ENCODE measurements at places on chromosomes 6 and 20.

DNA sequence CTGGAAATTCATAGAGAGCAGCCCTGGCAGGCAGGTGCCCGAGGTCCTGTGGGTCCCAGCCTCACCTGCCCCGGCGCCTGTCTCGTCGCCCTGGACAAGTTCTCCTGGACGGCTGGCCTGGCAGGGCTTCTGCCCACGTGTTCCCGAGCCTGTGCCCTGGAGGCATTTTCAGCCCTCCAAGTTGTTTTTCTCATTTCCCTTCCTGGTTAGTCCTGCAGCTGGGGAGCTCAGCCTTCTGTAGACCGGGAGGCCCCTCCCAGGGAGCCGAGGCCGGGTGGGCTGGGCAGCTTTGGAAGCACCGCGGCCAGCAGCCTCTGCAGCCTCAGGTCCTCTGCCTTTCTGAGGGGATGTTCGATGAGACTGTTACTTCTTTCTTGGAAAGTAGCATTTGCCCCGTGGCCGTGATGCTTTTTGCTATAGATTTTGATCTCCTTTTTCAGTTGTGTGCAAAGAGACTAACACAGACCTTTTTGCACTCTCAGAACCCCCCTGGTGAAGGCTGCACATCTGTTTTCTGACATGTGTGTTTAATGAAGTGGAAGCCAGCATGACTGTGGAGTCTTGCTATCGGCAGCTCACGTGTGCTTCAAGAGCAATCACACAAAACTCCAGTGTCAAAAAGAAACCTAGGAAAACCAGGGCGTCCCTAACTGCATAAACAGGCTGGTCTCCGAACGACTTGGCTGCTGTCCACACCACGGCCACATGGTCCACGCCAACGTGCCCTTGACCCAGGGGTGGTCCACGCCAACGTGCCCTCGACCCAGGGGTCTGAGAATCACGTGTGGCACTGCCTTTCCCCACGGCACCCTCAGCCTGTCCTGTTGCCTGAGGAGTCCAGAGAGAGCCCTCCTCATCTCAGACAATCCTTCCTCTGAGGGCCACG, 207.5 kb downstream of the SMOC2 start:
- DNase-seq: no peak

GRCh38 chr6:101516578-101516977, 123.1 kb downstream of the GRIK2 start:
- no peak for DNase-seq

DNA sequence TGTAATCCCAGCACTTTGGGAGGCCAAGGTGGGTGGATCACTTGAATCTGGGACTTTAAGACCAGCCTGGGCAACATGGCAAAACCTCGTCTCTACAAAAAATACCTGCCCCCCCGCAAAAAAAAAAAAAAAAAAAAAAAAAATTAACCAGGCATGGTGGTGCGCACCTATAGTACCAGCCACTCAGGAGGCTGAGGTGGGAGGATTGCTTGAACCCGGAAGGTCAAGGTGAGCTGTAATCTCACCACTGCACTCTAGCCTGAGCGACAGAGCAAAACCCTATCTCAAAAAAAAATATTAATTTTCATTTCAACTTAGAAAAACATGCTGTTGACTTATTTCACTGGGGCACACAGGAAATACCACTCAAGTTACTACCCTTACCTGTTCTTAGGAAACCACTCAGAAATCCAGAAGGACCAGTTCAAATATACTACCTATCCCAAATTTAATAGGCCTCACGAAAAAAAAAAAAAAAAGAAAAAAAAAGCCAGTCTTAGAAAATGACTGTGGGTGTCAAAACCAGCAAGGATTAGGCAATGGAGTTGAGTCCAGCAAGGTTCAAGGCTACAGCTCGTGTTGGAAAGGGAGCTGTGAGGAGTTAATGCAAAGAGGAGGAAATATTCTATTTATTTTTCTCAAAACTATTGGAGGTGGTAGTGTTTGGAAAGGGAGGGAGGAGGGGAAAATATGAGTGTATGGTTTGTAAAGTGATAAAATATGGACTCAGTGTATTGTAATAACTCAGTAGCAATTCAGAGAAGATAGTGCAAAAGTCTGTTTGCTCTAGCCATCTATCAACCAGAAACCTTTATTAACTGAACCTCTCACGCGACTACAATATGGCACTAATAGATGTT, 33.9 kb upstream of the PIM1 start:
- no peak for DNase-seq

- no peak for DNase-seq
Observed at GRCh38 chr6:160792708-160793107, 90.7 kb downstream of the PLG start.

GRCh38 chr20:64080013-64080812, at the start of gene OPRL1:
Gene OPRL1, plus strand, starts transcription at chr20:64080082. Its CDS starts 12,639 bp downstream, at chr20:64092721.
- no peak for DNase-seq

- DNase-seq: no peak
Observed at GRCh38 chr6:155782739-155783459, 327.3 kb upstream of the NOX3 start.

- DNase-seq: no peak
Observed at GRCh38 chr6:89924231-89924630, 30.0 kb downstream of the GJA10 start.

DNA sequence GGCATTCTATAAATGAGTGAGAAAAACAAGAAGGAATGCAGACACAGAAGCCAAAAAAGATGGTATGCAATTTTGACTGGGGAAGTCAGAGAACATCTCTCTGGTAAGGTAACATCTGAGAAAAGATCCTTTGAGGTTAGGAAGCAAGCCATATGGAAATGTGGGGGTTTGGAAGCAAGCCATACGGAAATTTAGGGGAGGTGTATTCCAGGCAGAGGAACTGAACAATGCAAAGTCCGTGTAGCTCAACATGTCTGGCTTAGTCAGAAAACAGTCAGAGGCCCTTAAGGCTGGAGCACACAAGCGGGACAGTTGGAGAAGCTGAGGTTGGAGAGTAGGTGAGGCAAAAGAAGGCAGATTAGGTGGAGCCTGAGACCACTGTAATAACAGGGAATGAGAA, 35.3 kb downstream of the RALGAPA2 start:
- no peak for DNase-seq

- no peak for DNase-seq
Observed at GRCh38 chr6:124131259-124131658, 327.6 kb downstream of the NKAIN2 start.

All from NCI-H748 treated with DMSO at 0.1 percent for 48 hours (cell line).